Iris pigment epithelial cell (primary cell): ENCODE measurements at places on chromosomes 11 and 22.

GRCh38 chr22:46064228-46064965, 85.9 kb upstream of the PPARA start:
- DNase-seq = no peak

DNA sequence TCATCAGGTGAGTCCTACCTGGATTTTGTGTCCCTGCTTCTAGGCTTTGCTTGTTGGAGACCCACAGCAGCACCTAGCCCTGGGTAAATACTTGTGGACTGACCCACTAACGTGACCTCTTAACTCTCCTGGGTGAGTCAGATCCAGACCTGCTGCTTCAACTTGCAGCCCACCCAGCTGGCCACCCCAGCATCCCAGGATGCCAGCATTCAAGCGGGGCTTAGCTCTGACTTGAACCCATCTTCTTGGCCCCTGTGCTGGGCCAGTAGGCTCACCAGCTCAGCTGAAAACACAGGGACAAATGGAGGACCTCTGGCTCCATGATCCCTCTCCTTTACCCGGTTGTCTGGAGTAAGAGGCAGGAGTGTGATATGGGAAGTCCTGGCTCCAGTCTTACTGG, 33.5 kb downstream of the PARVG start:
- DNase-seq = no peak

DNA sequence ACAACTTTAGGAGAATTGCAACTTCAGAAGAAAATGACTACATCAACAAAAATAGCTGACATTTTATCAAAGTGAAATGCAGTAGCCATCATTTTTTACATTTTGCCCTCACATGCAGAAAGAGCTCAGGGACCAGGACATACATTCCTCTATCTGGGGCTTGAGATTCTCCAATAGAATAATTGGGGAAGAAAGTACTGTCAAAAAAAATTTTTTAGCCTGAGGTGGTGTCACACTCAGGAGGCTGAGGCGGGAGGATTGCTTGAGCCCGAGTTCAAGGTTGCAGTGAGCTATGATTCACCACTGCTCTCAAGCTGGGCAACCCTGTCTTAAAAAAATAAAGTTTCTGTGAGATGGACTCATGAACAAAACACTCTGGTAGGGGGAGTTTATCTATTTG, 32.2 kb upstream of the DEPDC7 start:
- peak; percentile 23 for DNase-seq

GRCh38 chr11:127493330-127494022, 492.9 kb upstream of the KIRREL3 start:
- peak; percentile 13 for DNase-seq

- DNase-seq = no peak
These were observed 1180.8 kb downstream of the JRKL start for GRCh38 chr11:97570636-97571035.

GRCh38 chr11:77071077-77071476, 4.3 kb downstream of the CAPN5 start:
- no peak for DNase-seq

- peak; percentile 60 for DNase-seq
These were observed 55.1 kb downstream of the IGLL5 start for GRCh38 chr22:22942511-22943329.

DNA sequence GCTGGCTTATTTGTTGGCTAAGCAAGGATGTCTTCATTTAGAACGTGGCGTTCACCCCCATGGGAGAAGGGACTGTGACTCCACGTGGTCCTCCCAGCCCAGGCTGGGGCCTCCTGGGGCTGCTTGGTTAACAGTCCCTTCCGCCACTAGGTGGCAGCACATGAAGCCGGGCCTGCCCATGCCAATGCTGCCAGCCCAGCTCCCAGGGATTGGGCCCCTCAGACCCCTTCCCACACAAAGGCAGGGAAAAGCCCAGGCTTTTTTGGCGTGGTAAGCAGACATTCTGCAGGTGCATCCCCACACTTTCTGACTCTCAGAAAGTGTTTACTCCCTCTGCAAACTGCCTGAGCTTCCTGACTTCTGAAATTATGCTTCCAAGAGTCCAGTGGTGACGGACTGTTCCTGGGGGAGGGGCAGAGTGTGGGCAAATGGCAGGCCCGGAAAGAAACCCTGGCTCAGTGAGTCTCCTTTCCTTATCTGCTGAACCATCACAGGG, 3.1 kb downstream of the CBX6 start:
- DNase-seq = peak; percentile 50

DNA sequence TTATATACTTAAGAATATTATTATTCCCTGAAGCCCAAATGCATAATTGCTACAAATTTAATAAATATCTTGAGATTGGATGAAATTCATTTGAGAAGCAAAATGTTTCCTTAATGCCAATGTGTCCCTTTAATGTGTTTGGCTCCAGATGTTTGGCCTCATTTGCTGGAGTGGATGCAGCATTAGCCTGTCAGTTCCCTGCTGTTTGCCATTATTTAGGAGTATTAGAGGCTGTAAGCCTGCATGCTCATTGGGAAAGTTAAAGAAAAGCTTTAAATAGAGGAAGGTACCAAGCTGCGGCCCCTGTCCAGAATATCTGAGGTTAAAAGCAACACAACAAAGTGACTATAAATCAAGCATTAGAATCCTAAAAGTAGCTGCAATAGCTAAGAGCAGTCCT, 54.8 kb upstream of the PITPNB start:
- DNase-seq = no peak

- no peak for DNase-seq
These were observed 68.6 kb downstream of the KCNQ1 start for GRCh38 chr11:2513441-2513840.

- DNase-seq = no peak
These were observed 75.2 kb upstream of the GNAZ start for GRCh38 chr22:22995166-22995565.

GRCh38 chr11:126499131-126499752, 143.8 kb downstream of the ST3GAL4 start:
- DNase-seq = no peak

DNA sequence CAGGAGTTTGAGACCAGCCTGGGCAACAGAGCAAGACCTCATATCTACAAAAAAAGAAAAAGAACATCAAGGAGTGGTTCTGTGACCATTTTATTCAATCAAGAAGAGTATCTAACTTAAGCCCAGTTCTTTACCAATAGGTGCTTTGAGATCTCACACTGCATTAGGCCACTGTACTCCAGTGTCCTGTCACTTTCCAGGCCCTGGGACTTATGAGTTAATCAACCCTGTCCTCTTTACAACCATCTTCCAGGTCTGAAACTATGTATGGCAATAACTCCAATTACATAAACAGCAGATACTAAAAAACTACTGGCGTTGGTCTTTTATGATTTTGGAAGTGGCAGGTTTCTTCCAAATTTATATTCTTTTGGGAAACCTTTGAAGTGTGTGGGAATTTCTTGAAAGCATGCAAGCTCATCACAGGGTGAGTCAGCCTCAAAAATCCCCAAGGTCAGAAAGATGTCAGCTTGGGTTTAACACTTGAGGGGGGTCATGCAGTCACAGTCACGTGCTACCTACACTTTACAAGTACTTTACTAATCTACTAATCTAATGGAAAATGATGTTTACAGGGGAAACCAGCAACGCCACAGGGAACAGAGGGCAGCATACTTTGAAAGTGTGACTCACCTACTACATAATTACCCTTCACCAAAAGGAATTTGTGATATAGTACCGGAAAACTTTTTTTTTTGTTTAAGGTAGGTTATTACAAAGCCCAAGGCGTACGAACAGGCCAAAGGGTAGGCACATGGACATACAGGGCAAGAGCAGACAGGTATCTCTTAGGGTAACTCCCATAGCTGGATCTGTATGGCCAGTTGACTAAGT, 15.6 kb downstream of the PISD start:
- peak; percentile 99 for DNase-seq

- DNase-seq = peak; percentile 67
These were observed 6.8 kb downstream of the NAA40 start for GRCh38 chr11:63945477-63946163.

- no peak for DNase-seq
These were observed 3.3 kb upstream of the TPP1 start for GRCh38 chr11:6622261-6623171.

DNA sequence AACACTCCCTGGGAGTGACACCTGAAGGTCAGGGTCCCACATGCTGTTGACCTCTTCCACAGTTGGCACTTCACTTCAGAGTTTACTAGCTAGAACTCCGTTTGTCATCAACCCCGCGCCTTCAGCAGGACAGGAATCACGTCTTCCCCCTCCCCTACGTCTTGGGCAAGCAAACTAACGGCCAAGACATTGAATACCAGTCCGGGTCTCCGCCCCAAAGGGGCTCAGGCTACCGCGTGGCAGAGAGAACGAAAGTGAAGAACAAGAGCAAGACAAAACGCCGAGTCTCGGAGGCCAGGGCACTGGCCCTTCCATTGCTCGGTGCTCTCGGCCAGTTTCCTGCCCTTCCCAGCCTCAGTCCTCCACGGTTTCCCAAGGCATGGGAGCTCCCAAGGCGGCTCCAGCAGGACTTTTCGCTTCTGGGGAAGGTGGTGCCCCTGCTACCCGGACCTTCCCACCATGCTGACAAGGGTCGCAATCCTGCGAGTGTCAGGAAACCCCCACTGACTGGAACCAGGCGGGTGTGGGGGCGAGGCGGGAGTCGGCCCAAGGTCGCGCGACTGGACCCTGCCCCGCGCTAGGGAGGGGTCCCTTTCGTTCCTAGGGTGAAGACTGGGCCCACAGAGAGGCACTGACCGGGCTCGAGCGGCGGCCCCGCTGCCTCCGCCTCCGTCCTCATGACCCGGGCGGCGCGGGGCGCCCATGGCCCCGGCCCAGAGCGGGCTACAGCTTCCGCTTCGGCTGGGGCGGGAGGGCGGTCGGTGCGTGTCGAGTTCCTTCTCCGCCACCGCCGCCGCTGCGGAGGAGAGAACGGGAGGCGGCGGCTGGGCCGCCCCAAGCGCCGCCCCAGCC, at the start of gene GUCD1:
TSS of gene GUCD1 (minus strand) at position 826 of the 852 bp plus-strand sequence. CDS start at position 679, 147 bp downstream.
- peak; percentile 62 for DNase-seq

GRCh38 chr22:20867179-20868024, 8.6 kb downstream of the SNAP29 start:
- DNase-seq = peak; percentile 65

GRCh38 chr11:46305295-46305694, 27.8 kb downstream of the CREB3L1 start:
- peak; percentile 61 for DNase-seq
